K562 (cell line): ENCODE measurements at places on chromosomes 11 and 22.

DNA sequence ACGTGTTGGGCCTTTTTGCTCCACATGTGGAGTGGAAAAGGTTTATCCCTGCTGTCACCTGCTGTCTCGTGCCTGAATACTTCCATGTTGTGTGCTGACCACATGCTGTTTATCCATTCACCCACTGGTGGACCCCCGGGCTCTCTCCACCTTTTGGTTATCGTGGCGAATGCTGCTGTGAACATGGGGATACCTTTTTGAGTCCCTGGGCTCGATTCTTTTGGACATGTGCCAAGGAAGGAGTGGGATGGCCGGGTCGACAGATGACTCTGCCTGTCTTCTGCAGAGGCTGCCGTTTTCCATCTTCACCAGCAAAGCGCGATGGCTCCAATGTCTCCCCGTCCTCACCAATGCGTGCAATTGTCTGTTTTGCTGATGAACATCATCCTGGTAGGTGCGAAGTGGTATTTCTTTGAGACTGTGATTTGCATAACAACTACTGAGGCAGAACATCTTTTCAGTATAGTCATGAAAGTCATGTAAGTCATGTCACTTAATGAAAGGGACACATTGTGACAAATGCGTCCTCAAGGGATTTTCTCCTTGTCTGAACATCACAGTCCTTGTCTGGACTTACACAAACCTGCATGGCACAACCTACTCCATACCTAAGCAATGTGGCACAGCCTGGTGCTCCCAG lies 758.7 kb downstream of the BRD1 start:
- no peak for DNase-seq

DNA sequence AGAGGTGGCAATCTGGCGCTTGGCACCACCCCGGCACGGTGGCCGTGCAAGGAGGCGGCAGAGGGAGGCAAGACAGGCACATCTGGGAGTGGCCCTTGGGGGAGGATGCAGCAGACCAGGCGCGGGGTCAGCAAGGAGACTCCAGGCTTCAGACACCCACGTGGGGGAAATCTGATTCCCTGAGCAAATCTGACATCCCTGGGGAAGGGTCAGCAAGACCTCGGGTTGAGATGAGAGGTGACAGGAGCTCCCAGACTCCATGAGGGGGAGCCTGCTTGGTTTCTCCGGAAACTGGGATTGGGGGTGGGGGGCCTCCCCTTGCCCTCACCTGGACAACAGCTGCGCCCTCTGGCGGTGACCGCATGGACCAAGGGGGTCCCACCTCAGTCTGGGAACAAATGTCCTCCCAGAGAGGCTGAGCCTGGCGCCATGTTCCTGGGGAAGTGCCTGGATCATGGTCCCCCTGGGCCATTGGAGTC lies 4.0 kb upstream of the RCOR2 start:
- DNase-seq = peak; percentile 74

GRCh38 chr11:64356498-64357411 lies 2.2 kb upstream of the RPS6KA4 start:
- peak; percentile 78 for DNase-seq

DNA sequence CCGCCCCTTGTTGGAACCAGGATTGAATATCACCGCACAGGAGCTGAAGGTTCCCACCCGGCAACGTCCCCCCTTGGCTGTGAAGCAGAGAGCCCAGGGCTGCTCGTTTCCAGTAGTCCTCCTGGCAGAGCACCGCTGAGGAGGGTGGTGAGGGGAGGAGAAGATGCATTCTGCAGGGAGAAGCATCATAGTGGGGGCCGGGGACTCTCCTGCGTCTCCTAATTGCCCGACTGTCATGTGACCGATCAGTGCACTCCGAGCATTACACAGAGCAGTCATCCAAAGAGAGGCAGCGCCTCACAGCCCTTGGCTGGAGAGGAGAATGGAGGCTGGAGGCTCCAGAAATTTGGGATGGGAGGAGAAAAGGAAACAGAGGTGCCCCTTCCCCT lies 85.0 kb upstream of the SEPTIN5 start:
- no peak for DNase-seq

DNA sequence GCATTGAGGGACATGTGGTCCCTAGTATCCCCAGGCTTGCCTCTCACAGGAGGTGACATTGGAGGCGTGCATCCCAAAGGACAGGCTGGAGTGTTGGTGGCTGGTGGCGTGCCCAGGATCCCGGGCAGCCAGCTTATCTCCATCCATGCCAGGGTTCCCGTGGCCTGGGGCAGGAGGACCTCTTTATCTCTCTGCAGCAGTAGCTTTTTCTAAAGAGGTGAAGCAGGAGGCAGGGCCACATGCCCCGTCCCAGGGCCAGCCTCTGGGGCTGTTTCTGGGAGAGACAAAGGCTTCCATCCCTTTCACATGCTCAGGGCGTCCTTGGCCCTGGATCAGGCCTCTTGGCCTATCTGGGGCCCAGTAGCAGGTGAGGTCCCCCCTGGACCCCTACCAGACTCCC lies 19.7 kb downstream of the PARVG start:
- DNase-seq = no peak

- DNase-seq = no peak
These were observed 666 bp downstream of the NELL1 start for GRCh38 chr11:20669820-20670684.

DNA sequence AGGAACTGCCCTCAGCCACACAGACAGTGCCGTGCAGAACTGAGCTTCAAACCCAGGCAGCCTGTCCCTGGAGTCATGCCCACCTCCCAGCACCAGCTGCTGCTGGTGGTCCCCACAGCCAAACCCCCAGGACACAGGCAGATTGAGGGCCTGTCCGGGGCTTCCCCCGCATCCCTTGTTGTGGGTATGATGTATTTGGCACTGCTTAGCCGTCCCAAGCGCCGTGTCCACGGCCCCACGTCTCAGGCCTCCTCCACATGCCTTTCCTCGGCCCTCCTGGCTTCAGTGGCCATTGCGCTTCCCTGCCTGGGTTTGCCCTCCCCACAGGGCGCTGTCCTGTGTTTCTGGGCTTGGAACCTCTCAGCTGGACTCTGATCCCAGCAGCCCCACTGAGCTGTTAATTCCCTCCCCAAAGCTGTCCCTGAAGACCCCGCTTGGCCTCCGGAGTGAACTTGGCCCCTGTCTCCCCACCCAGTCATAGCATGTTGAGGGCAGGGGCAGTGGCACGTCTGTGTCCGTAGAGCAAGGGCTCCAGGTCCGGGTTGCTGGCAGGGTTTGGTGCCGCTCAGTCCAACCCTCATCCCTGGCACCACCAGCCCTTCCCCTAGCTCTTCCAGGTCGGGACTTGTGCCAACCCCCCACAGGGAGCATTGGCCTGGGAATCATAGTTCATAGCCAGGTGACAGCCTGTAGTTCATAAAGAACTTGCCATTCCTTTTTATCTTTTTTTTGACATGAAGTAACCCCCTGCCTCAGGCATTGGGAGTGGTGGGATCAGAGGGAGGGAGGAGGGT lies 34.5 kb upstream of the TEF start:
- DNase-seq = no peak

- DNase-seq = no peak
These were observed 120.9 kb upstream of the LUZP2 start for GRCh38 chr11:24375931-24376330.

DNA sequence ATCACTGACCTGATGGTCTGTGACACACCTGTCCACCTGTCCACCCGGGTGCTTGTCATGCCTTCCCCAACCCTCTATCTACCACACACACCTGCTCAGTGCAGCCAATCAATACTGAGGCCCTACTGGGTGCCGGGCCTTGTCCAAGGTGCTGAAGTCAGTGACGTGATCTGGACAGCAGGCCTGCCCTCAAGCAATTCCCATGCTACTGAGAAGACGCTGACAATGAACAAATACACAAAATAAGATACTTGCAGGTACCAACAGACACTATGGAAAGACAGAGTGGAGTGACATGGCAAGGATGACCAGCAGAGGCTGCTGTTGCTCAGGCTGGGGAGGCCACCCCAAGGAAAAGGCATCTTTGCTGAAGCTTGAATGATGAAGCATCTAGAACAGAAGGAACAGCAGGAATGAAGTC lies 21.2 kb downstream of the PLAAT3 start:
- DNase-seq = no peak

GRCh38 chr11:46238078-46238966 lies 39.1 kb upstream of the CREB3L1 start:
- DNase-seq = peak; percentile 78

GRCh38 chr11:123061403-123062157 lies at the start of gene HSPA8:
Gene HSPA8 (minus strand): TSS chr11:123062136. CDS start chr11:123061324, 812 bp downstream.
- peak; percentile 32 for DNase-seq

DNA sequence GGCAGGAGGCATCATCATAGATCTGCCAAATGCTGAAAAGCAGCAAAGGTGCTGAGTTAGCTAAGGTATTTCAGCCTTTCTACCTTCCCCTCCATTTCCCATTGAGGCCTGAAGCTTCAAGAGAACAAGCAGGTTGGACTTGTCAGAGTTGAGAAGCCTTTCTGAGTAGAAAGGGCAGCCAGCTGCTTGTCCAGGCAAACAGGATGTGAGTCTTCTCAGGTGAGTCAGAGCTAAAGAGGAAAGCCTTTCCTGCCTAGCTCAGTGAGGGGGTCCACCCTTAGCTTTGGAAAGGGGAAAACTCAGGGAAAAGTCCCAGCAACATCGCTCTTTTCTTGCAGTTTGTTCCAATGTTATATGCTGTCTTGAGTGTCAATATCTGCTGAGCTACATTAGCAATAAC lies 13.2 kb upstream of the MPZL2 start:
- no peak for DNase-seq

DNA sequence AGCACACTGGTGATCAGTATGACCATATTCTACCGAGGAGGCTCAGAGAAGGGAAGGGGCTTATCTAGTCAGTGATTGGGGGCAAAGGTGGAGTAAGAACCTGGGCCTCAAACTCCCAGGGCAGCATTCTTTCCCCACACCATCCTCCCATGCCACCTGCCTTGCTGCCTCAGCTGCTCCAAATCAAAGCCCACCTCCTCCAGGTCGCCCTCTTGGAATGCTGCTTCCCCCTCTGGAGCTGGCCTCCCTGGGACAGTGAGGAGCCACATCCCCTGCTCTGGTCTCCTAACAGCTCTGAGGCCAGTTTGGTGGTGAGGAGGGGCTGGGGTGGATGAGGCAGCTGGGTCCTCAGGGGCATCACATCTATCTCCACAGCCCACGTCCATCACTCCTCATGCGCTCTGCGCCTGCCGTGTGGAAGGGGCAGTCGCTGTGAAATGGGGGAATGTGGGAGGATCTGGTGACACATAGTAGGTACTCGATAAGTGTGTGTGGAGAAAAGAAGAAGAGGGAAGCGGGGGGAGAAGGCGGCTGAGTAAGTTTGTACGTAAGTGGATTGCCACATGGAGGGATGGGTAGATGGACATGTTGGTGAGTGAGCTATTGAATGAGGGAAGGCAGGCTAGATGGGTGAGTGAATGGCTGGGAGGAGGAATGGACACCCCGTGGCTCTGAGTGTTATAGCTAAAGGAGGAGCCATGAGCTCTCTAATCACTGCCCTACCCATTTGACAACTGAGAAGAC lies 16.1 kb upstream of the ARHGEF17 start:
- DNase-seq = no peak

- no peak for DNase-seq
These were observed 11.7 kb downstream of the CRELD2 start for GRCh38 chr22:49929994-49930575.

GRCh38 chr11:128522943-128523518 lies 64.3 kb downstream of the ETS1 start:
- DNase-seq = no peak

DNA sequence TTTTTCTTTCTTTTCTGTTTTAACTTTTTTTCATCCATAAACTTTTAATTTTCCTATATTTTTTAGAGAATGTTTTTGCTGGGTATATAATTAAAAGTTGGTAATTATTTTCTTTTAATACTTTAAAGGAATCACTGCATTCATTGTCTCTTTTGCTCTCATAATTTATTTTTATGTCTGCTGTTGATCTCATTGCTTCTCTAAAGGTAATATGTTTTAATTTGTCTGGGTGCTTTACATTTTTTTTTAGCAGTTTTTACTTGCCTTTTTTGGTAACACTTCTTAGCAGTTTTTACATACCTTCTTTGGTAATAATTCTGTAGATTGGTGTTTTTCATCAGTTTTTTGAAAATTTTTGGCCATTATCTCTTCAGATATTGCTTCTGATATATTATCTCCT lies 89.4 kb upstream of the BMAL1 start:
- DNase-seq = no peak

- no peak for DNase-seq
These were observed 19.3 kb downstream of the MB start for GRCh38 chr22:35597692-35598395.

DNA sequence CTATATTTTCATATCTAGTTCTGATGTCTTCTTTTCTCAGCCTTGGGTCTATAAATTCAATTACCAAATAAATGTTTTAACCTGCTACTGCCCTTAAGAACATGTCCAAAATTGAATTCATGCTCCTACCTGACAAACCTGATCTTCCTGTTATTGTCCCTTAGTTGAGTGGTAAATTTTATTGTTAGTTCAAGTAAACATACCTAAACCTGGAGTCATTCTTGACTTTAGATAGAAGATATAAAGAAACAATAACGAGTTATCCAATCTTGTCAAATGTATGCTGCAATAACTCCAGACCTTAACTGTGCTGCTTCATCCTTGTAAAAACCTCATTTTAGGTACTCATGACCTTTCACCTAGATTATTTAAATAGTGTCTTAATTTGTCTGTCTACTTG lies 34.6 kb upstream of the SC5D start:
- no peak for DNase-seq

DNA sequence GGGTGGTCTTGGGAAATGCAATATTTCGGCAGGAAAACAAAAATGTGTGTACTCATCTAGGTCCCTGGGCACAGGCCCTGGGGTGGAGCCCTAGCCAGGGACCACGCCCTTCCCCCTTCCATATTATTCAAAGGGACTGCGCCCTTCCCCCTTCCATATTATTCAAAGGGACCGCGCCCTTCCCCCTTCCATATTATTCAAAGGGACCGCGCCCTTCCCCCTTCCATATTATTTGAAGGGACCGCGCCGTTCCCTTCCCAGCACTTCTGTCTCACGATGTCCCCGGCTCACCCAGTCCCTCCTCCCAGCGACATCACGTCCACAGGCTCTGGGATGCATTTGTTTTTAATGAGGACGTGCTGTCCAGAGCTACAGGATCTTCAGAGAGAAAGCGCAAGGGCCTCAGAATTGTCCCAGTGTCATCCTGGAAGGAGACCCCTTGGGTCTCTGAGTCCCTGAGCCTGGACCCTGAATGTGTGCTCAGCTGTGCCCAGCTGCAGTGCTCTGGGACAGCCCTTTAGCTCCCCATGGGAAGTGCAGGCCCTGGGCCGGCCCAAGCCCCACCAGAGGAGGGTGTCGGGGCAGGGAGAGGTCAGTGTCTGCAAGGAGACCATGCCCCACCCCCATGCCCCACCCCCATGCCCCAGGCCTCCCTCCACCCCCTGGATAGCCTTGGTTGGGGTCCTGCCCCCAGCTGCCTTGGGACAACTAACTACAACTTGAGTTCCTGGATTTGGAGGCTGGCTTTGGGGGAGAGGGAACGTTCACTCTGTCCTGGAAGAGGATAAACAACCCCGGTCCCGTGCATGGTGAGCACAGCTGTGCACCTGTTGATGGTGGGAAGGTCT lies 810.0 kb downstream of the BRD1 start:
- DNase-seq = no peak
